ENCODE measurements at places on chromosomes 3 and 15. TPM values are rescaled to one million over a fixed set of nuclear protein-coding genes. Genes with fewer than 3 reads are reported as not detected.

DNA sequence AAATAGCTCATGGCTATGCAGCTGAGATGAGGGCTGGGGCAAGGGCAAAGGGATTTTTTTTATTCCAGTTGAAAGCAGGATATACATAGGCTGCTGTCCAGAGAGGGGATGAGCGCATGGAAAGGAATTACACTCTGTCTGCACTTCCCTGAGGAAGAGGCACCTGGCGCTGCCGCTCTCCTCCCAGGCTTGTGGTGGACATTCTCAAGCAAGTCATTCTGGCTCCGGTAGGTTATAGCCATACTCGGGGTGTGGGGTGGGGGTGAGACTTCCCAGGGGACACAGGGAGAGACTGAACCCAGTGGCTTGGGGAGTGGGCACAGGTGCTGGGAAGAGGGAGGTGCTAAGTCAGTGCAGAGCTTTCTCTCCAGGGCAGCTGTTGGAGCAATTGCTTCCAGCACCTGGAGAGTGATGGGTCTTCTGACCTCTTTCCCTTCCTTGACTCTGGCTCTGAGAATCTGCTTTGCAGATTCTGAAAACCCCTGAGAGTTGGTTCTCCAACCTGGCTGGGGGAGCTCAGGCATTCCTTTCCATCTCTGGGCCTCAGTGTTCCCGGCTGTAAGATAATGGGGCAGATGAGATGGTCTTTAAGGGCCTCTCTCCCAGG, 24.3 kb downstream of the CYP8B1 start:
- H3K27me3 ChIP-seq: no peaks in the 10 kb centered on the region
- H3K4me3 ChIP-seq: no peak overlapping the region
- peak overlapping the region; percentile 16 for H3K27ac ChIP-seq
- no peaks in the 10 kb centered on the region for H3K4me1 ChIP-seq
- H3K36me3 ChIP-seq: no peaks in the 10 kb centered on the region
- DNase-seq: no peak

GRCh38 chr15:94185547-94186236, 45.7 kb upstream of the MCTP2 start:
- no peaks in the 10 kb centered on the region for H3K4me1 ChIP-seq
- no peaks in the 10 kb centered on the region for H3K36me3 ChIP-seq
- no peak for DNase-seq
- H3K27me3 ChIP-seq: no peaks in the 10 kb centered on the region
- no peak overlapping the region for H3K4me3 ChIP-seq
- no peak overlapping the region for H3K27ac ChIP-seq

GRCh38 chr3:23094890-23095462, 108.2 kb upstream of the UBE2E2 start:
- no peak overlapping the region for H3K27ac ChIP-seq
- DNase-seq: no peak
- no peak overlapping the region for H3K4me3 ChIP-seq
- no peaks in the 10 kb centered on the region for H3K36me3 ChIP-seq

DNA sequence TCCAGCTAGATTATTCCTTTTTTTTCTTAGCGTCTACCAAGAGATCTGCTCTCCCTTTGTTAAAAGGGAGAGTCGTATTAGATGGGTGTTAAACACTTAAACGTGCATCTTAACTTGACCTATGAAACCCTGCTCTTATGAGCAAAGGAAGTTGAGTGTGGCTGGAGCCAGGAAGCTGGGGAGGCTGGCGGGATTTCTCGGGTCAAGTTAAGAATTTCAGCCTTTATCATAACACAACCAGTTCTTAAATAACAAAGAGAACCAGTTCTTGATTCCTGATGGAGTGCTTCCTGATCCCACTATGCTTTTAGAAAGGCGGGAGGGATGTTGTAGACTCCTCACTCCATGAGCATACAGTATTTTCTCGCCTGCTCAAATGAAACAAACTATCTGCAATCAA, 215.1 kb downstream of the ITPR1 start:
- H3K4me3 ChIP-seq: no peak overlapping the region
- no peak for DNase-seq
- H3K27me3 ChIP-seq: no peaks in the 10 kb centered on the region
- H3K4me1 ChIP-seq: peaks cover 4% of the 10 kb centered on the region
- no peaks in the 10 kb centered on the region for H3K36me3 ChIP-seq
- H3K27ac ChIP-seq: no peak overlapping the region

GRCh38 chr15:69537901-69538300, 85.3 kb downstream of the RPLP1 start:
- no peak for DNase-seq
- no peak overlapping the region for H3K4me3 ChIP-seq
- no peaks in the 10 kb centered on the region for H3K36me3 ChIP-seq
- H3K4me1 ChIP-seq: peaks cover 33% of the 10 kb centered on the region
- no peaks in the 10 kb centered on the region for H3K27me3 ChIP-seq

DNA sequence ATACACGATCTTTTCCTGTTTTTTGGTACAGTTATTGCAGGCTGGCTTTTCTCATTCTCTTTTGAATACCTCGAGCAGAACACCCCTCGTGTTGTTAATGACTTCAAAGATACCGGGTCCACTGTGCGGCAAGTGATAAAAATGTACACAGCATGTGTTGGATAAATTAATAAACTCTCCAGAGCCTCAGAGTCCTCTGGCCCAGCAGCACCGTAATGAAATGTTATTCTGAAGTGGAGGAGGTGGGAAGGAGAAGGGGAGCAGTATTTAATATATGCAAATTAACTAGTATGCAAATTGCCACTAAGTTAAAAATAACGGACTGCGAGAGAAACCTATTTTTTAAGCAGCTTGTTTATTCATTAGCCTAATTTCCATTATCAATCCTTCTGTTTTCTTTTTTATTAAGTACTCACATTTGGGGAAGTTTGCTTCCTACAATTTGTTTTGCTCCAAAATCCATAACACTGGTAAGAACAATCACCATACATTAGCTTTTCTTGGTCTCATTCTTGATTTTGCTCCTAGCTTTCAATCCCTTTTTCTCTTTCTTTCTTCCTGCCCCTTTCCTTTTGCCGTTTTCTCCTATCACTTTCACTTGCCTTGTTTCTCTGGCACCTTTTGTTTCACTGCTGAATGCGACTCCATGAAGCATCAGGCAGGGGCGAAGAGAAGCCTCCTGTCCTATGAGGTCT, 462.3 kb upstream of the PPP2R3A start:
- no peak overlapping the region for H3K27ac ChIP-seq
- no peaks in the 10 kb centered on the region for H3K36me3 ChIP-seq
- H3K4me3 ChIP-seq: peak overlapping the region; percentile 17
- H3K4me1 ChIP-seq: peaks cover 12% of the 10 kb centered on the region
- no peak for DNase-seq

DNA sequence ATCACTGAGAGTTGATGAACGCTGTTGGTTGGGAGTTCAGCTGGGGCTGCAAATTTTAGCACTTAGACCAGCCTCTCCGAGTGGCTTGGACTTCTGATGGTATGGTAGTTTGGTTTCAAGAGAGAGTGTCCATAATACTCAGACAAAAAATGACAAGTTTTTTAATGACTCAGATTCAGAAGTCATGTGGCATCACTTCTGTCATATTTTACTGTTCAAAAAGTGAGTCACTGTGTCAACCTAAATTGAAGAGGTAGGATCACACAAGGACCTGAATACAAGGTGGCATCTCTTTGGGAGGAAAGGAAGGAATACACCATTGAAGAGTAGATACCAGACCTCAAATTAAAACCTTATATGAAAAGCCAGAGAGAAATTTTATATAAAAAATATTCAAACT, 99.1 kb upstream of the CHMP2B start:
- no peak overlapping the region for H3K4me3 ChIP-seq
- H3K27ac ChIP-seq: no peak overlapping the region
- DNase-seq: no peak
- H3K36me3 ChIP-seq: no peaks in the 10 kb centered on the region

- H3K27me3 ChIP-seq: no peaks in the 10 kb centered on the region
- no peak overlapping the region for H3K27ac ChIP-seq
- peaks cover 3% of the 10 kb centered on the region for H3K4me1 ChIP-seq
- H3K4me3 ChIP-seq: no peak overlapping the region
Observed at GRCh38 chr3:117874904-117875874, 1159.5 kb downstream of the IGSF11 start.

DNA sequence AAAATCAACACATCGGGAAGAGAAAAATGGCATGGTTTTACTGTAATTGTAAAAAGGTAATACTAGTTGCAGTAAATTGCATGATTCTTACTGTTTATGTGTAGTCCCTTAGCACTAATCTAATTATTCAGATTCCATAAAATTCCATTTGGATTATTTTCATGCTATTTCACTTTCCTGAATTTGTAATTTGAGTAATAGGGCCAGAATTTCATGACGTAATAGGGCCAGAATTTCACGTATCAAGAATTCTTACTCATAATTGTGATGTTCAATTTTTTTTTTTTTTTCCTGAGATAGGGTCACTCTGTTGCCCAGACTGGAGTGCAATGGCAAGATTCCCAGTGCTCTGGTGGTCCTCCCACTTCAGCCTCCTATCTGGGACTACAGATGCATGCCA, 2.9 kb upstream of the U2SURP start:
- H3K4me1 ChIP-seq: peaks cover 5% of the 10 kb centered on the region
- no peak overlapping the region for H3K27ac ChIP-seq
- DNase-seq: no peak
- H3K4me3 ChIP-seq: no peak overlapping the region
- H3K36me3 ChIP-seq: no peaks in the 10 kb centered on the region

DNA sequence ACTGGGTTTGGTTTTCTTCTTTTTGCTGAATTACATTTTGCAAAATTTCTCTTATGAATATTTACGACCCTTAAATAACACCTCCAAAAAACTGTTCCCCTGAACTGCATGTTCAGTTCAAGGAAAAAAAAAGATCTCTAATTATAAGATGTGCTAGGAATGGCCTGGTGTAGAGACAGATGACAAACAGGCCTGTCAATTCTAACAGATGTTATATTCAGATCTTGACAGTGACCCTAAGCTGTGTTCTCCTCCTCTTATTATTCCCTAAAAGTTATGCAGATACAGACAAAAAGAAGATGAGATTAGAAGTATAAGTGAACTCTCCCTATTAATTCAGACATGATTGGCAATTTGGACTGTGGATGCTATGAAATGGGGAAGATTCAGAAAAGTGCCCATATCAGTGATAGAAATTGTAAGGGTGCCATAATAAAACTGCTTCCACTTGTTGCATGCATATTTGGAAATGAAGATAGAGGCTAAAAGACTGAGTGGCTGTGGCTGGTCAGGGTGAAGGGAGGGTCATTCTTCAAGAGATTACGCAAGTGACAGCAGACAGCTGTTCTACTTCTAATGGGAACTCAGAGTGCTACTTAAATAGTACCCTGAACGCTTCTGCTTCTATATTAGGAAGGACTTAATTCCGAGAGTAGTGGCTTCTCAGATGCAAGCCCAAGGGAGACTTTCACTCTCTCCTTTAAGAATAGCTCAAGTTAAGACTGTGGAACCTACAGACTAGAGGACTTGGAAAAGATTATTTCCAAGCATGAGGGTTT, 75.5 kb downstream of the ADAMTS9 start:
- H3K27ac ChIP-seq: no peak overlapping the region
- no peaks in the 10 kb centered on the region for H3K27me3 ChIP-seq
- peaks cover 3% of the 10 kb centered on the region for H3K36me3 ChIP-seq
- no peak for DNase-seq
- no peak overlapping the region for H3K4me3 ChIP-seq

DNA sequence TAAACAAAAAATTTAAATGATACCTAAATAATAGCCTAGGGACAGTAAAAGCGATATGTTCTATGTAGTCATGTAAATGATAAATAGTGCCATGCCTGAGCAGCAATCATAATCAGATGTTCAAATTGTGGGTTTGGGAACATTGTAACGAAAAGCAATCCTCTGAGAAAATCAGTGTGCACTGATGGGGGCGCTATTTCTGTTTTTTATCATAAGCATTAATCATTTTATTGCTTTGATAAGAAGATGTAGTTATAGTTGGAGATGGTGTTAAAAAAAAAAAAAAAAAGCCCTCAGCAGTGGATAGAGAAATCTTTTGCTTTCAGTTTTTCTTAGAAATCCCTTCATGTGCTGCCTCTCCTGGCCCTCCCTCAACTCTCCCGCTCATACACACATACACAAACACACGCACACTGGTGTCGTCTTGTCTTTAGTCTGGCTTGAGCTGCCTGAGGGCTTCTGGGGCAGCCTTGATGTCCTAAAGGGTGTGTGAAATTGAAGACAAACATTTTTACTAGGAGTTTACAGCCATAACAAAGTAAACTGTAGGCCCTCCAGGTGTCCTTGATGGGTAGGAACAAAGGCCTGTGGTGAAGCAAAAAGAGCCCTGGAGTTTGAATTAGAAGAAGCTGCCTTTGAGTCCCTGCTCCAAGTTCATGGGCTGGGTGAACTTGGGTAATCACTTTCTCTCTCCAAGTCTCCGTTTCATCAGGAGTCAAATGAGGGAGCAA, 428.1 kb downstream of the SOX2 start:
- H3K4me3 ChIP-seq: no peak overlapping the region
- H3K27ac ChIP-seq: no peak overlapping the region
- H3K36me3 ChIP-seq: no peaks in the 10 kb centered on the region

GRCh38 chr15:77538027-77538451, 94.7 kb downstream of the LINGO1 start:
- no peak for DNase-seq
- no peaks in the 10 kb centered on the region for H3K36me3 ChIP-seq
- no peaks in the 10 kb centered on the region for H3K27me3 ChIP-seq
- no peak overlapping the region for H3K4me3 ChIP-seq
- peaks cover 87% of the 10 kb centered on the region for H3K4me1 ChIP-seq

- H3K4me1 ChIP-seq: no peaks in the 10 kb centered on the region
- H3K36me3 ChIP-seq: no peaks in the 10 kb centered on the region
- H3K27ac ChIP-seq: no peak overlapping the region
- H3K27me3 ChIP-seq: no peaks in the 10 kb centered on the region
Observed at GRCh38 chr3:135918600-135918999, 46.9 kb upstream of the PPP2R3A start.

DNA sequence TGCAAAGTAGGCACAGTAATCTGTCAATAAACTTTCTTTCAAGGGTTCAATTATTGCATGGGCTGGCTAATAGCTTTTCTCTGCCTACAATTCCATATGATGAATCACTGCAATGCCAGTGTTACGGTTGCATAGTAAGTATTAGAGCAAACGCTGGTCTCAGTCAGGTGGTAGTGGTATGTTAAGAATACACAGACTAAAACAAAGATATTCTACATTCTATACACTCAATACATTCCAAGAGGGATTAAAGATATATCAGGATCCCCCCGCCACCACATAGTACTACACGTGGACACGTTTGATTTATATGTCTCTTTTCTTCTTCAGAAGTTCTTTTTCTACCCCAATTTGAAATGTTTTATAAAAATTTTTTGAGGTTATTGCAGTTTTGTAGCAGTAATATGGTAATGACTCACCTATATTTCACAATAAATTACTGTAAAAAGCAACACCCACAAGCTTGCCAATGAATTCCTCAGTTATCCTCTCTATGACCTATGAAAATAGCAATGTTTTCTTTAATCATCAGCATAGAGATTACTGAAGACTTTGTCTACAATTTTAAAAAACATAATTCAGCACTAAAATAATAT, 68.2 kb downstream of the CD200R1L start:
- H3K4me3 ChIP-seq: no peak overlapping the region
- no peak overlapping the region for H3K27ac ChIP-seq
- no peaks in the 10 kb centered on the region for H3K27me3 ChIP-seq
- DNase-seq: no peak
- no peaks in the 10 kb centered on the region for H3K4me1 ChIP-seq

- H3K36me3 ChIP-seq: no peaks in the 10 kb centered on the region
- H3K4me3 ChIP-seq: no peak overlapping the region
- H3K27me3 ChIP-seq: no peaks in the 10 kb centered on the region
- no peaks in the 10 kb centered on the region for H3K4me1 ChIP-seq
Observed at GRCh38 chr15:63864186-63864585, 30.4 kb upstream of the HERC1 start.

GRCh38 chr15:81492331-81492968, 118.4 kb upstream of the TMC3 start:
- H3K27me3 ChIP-seq: peaks cover 4% of the 10 kb centered on the region
- H3K36me3 ChIP-seq: no peaks in the 10 kb centered on the region
- H3K4me3 ChIP-seq: no peak overlapping the region
- peaks cover 9% of the 10 kb centered on the region for H3K4me1 ChIP-seq
- peak; percentile 31 for DNase-seq

POLQ gene
- 2.8 TPM for total RNA-seq

GRAMD1C gene
- total RNA-seq: 17.7 TPM

UBAP1L gene
- 5.5 TPM for total RNA-seq

PRTG gene
- 11.9 TPM for total RNA-seq
